Suprapubic skin (tissue), 4 donors: ENCODE measurements at places on chromosomes 6 and 20.

- no peaks in the 10 kb centered on the region for H3K36me3 ChIP-seq
- H3K27me3 ChIP-seq, result peaks cover 79% of the 10 kb centered on the region
- peaks cover 29% of the 10 kb centered on the region for H3K4me1 ChIP-seq
- H3K27ac ChIP-seq, result no peak overlapping the region
Measured at GRCh38 chr6:98824162-98824901, 10.0 kb upstream of the POU3F2 start.

DNA sequence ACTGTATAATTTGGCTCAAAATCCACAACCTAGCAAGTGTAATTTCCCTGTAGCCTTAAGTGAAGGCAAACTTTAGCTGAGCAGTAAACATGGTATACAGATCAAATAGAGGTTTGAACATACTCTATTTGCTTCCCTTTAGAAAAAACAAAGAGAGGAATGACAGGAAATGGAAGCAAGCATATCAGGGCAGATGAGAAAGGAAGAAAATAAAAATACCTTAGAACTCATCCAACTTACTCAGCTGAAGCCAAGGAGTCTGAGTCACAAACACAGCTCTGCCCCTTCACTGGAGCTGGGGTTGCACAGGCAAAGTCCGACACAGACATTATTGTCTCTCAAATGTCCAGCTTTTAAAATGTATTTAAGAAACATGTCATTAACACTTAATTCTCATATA, 379.9 kb upstream of the IRAK1BP1 start:
- no peak overlapping the region for H3K4me3 ChIP-seq
- no peak for DNase-seq

GRCh38 chr20:23652371-23652770, 14.6 kb upstream of the CST3 start:
- H3K4me3 ChIP-seq, result no peak overlapping the region
- H3K4me1 ChIP-seq, result peaks cover 41% of the 10 kb centered on the region
- H3K27ac ChIP-seq, result no peak overlapping the region
- H3K27me3 ChIP-seq, result no peaks in the 10 kb centered on the region

DNA sequence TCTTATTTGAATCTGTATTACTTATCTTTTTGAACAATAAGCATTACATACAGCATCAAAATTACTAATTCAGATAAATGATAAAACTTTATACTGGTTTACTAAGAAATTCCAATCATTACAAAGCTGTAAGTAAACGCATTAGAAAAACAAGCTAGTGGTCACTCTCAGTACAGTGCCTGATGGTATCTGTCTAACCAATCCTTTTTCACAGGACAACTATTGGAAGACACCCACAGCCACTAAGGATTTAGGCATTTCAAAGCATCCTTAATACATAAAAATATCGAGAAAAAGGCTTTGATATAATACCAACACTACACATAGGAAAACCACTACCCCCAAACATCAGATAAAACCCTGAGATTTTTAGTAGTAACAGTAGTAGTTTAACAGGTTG, 2.6 kb downstream of the CD164 start:
- H3K36me3 ChIP-seq, result peaks cover 39% of the 10 kb centered on the region
- H3K27me3 ChIP-seq, result no peaks in the 10 kb centered on the region
- H3K4me1 ChIP-seq, result peaks cover 37% of the 10 kb centered on the region
- no peak for DNase-seq

DNA sequence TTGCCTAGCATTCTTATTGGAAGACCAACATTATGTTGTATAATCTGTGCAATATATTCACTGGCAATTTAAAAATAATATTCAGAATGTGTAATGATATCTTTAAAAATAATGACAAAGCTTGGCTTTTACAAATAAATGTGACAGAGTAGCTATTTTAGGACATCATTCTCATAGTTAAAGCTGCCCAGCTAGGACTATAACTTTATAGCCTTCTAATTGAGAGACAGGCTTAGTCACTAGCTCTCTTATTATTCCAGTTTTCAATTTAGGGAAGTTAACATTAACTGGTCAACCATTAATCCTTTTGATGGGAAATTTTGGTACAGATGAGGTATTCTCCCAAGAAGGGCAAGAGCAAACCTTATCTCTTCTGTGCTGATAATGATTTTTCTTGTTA, 197.3 kb downstream of the CLVS2 start:
- no peak for DNase-seq
- no peaks in the 10 kb centered on the region for H3K36me3 ChIP-seq
- H3K4me1 ChIP-seq, result no peaks in the 10 kb centered on the region
- H3K4me3 ChIP-seq, result no peak overlapping the region

GRCh38 chr20:58251979-58252591, 23.6 kb upstream of the ANKRD60 start:
- no peak overlapping the region for H3K4me3 ChIP-seq
- DNase-seq, result no peak
- H3K4me1 ChIP-seq, result no peaks in the 10 kb centered on the region
- H3K27me3 ChIP-seq, result no peaks in the 10 kb centered on the region
